Suprapubic skin (tissue), 4 donors: ENCODE measurements at places on chromosomes 1 and 21.
A peak's percentile ranks its signal among the peaks of the same experiment; 100 is the strongest.

DNA sequence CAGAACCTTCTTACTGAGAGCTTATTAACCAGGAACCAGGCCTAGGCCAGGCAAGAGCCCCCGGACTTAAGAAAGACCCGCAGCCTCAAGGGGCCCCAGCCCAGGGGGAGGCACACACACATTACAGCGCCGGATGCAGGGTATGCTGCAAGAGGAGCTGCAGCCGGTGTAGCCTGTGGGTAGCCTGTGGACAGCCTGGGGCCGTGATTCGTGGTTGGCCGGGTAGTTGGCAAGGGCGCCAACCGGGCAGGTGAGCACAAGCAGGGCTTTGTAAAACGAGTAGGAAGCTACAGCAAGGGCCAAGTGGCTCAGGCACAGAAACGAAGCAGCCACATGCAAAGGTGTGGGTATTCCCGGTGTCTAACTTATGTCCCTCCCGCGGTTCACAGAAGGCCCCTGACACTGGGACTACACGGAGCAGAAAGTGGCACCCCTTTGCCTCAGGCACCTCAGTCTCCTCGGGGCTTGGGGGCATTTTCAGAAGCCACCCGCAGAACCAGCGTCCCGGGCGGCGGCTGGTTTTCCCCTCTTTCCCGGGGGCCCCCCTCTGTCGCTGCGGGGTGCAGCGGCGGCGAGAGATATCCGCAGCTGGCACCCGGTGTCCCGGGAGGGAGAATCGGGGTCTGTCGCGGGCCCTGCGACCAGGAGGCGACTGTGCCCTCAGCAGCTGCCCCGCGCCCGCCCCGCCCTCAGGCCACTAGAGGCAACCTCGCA lies 40.8 kb downstream of the KIAA1614 start:
- peaks cover 54% of the 10 kb centered on the region for H3K4me1 ChIP-seq
- H3K36me3 ChIP-seq, result peaks cover 6% of the 10 kb centered on the region
- no peaks in the 10 kb centered on the region for H3K27me3 ChIP-seq
- DNase-seq, result no peak
- H3K27ac ChIP-seq, result peak overlapping the region; percentile 83
- peak overlapping the region; percentile 58 for H3K4me3 ChIP-seq

- no peak overlapping the region for H3K4me3 ChIP-seq
- H3K4me1 ChIP-seq, result no peaks in the 10 kb centered on the region
- H3K36me3 ChIP-seq, result no peaks in the 10 kb centered on the region
- no peak overlapping the region for H3K27ac ChIP-seq
- H3K27me3 ChIP-seq, result no peaks in the 10 kb centered on the region
Measured at GRCh38 chr1:183962903-183963302, 74.6 kb downstream of the COLGALT2 start.

GRCh38 chr1:201795066-201795465 lies 33.9 kb upstream of the IPO9 start:
- H3K4me1 ChIP-seq, result peaks cover 29% of the 10 kb centered on the region
- peaks cover 44% of the 10 kb centered on the region for H3K36me3 ChIP-seq
- no peak overlapping the region for H3K27ac ChIP-seq
- no peak overlapping the region for H3K4me3 ChIP-seq
- no peak for DNase-seq
- no peaks in the 10 kb centered on the region for H3K27me3 ChIP-seq

- no peaks in the 10 kb centered on the region for H3K27me3 ChIP-seq
- DNase-seq, result no peak
- H3K36me3 ChIP-seq, result no peaks in the 10 kb centered on the region
Measured at GRCh38 chr1:89630048-89630447, 2.9 kb upstream of the LRRC8C start.

- no peak overlapping the region for H3K27ac ChIP-seq
- peaks cover 100% of the 10 kb centered on the region for H3K36me3 ChIP-seq
- H3K4me1 ChIP-seq, result no peaks in the 10 kb centered on the region
- no peaks in the 10 kb centered on the region for H3K27me3 ChIP-seq
Measured at GRCh38 chr1:39453603-39454002, 37.8 kb upstream of the BMP8A start.

DNA sequence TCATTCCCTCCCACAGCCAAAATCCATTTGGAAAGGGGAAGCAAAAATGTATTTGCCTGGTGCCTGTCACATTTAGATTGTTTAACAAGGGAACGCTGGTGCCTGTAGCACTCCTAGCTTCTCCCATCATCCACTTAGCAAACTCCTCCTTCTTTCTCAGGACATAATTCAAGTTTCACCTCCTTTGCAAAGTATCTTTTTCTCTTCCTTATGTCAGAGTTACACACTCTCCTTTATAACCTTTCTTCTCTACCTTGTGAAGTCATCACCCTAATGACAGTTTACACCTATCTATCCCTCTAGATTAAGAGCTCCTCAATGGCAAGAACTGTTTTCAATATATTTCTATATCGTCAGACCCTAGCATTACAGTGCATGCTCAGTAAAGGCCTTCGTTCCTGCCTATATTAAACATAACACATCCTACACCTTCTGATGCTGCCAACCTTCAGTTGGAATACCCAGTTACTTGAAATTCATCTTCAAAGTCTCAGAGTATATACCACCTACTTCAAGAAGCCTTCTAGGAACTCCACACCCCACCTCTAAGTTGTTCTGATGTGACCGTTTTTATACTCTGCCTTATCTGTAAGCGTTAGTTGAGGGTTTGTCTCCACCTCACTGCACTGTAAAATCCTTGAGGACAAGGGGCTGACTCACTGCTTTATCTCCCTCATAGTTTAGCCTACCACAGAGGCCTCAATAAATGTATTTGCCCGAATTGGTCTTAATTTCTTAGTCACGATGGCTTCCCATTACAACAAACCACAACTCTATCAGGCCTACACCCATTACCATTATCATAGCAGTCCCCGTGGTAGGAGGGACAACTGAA lies 1.0 kb upstream of the EPS15 start:
- H3K36me3 ChIP-seq, result no peaks in the 10 kb centered on the region
- H3K27ac ChIP-seq, result no peak overlapping the region
- H3K4me3 ChIP-seq, result no peak overlapping the region
- DNase-seq, result no peak
- peaks cover 39% of the 10 kb centered on the region for H3K4me1 ChIP-seq

- DNase-seq, result no peak
- no peaks in the 10 kb centered on the region for H3K4me1 ChIP-seq
- no peaks in the 10 kb centered on the region for H3K36me3 ChIP-seq
- H3K4me3 ChIP-seq, result no peak overlapping the region
- H3K27ac ChIP-seq, result no peak overlapping the region
Measured at GRCh38 chr1:60872426-60873054, 209.8 kb upstream of the NFIA start.

GRCh38 chr1:171984850-171985485 lies 143.7 kb downstream of the DNM3 start:
- no peak overlapping the region for H3K27ac ChIP-seq
- no peaks in the 10 kb centered on the region for H3K4me1 ChIP-seq
- no peaks in the 10 kb centered on the region for H3K27me3 ChIP-seq
- DNase-seq, result no peak
- H3K36me3 ChIP-seq, result no peaks in the 10 kb centered on the region

GRCh38 chr1:247324923-247325322 lies 6.7 kb downstream of the ZNF496 start:
- H3K27me3 ChIP-seq, result no peaks in the 10 kb centered on the region
- peaks cover 71% of the 10 kb centered on the region for H3K36me3 ChIP-seq
- H3K4me3 ChIP-seq, result no peak overlapping the region
- no peak for DNase-seq

DNA sequence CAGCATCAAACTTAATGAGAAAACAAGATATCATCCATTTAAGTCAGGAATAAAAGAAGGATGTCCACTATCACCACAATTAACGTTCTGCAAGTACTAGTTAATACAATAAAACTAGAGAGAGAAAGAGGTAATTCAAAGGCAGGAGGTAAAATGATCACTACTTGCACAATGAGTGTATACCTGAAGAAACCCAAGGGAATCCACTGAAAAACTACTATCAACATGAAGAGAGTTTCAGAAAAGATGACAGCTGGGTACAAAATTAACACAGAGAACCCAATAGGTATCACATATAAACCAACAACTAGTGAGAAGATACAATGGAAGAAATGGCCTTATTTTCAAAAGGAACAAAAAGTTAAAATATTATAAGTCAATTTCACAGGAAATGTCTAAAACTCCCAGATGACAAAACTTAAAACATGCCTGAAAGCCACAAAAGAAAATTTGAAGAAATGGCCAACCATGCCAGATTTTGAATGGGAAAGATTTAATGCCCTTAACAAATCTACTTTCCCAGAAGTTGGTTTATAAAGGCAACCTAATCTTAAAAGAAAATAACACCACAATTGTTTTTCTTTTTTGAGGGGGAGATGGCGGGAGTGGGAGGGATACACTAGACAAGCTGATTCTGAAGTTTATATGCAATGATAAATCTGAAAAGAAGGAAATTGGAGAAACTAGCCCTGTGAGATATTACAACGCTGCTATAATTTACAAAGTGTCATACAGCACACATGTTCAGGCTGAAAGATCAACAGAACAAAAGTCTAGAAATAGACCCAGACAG lies 17.8 kb downstream of the VPS26C start:
- no peaks in the 10 kb centered on the region for H3K27me3 ChIP-seq
- no peak overlapping the region for H3K27ac ChIP-seq
- peaks cover 14% of the 10 kb centered on the region for H3K4me1 ChIP-seq
- no peaks in the 10 kb centered on the region for H3K36me3 ChIP-seq
- no peak for DNase-seq
